ENCODE measurements at places on chromosomes 13 and 19.

DNA sequence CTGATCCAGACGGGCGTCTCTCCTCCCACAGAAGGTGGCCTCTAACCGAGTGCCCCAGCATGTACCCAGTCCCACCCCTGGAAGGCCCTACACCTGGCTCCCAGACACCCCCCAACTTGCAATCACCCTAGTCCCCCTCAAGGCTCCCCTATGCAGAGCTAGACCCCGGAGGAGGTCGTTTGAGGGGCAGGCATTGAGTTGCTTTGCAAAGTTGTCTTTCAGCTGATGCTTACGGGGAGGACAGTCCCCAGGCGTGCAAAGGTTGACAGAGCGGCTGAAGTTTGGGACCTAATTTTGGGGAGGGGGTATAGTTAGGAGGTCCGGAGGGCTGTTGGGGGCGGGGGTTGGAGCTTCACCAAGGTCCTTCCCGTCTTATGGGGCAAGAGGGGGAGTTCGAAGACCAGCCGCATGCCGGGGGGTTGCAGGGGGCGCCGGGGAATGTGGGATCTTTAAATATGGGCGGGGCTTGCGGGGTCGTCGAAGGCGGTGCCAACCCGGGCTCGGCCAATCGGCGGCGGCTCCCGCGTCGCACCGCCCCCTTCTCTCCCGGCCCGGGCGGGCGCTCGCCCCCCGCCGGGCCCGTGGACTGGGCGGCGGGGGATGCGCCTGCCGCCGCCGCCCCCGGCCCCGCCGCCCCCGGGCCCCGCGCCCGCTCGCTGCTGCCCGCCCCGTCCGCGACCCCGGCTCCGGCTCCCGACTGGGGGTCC is at the start of gene KCNN1:
Gene KCNN1, plus strand, starts transcription at position 558 of the 707 bp plus-strand sequence. CDS start 6,782 bp downstream, outside the sequence.
- no peak for DNase-seq

DNA sequence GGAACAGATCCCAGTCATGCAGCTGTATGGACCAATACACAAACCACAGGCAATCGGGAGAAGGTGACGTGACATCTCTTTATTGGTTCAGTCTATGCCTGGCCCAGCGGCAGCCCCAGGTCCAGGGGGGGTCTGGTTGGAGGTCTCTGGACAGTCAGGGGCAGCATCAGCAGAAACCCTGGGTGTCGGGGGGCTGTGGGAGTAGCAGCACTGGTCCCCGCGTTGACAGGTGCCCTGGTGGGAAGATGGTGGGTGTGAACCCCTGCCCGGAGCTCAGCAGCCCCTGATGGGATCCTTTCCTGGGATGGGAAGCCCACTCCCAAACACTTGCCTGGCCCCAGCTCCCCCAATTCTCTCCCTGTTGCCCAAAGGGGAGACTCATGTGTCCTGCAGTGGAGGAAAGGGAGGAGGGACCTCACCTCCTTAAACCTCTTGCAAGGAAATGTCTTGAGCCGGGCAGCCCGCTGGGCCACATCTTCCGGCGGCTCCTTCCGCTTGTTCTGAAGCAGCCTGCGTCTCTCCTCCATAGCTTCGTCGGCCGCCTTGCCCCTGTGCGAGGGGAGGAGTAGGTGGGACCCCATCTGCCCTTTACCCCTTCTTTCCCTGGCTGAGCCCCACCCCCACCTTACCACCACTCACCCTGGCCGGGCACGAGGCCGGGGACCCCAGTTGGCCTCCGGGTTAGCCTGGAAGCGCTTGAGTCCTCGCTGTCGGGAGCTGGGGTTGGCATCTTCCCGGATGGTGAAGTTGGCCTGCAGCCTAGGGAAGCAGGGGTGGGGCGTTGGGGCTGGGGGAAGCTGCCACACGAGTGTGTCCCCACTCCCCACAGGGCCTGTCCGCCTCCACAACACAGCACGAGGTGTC is 2.4 kb upstream of the LYL1 start:
- DNase-seq, result no peak

DNA sequence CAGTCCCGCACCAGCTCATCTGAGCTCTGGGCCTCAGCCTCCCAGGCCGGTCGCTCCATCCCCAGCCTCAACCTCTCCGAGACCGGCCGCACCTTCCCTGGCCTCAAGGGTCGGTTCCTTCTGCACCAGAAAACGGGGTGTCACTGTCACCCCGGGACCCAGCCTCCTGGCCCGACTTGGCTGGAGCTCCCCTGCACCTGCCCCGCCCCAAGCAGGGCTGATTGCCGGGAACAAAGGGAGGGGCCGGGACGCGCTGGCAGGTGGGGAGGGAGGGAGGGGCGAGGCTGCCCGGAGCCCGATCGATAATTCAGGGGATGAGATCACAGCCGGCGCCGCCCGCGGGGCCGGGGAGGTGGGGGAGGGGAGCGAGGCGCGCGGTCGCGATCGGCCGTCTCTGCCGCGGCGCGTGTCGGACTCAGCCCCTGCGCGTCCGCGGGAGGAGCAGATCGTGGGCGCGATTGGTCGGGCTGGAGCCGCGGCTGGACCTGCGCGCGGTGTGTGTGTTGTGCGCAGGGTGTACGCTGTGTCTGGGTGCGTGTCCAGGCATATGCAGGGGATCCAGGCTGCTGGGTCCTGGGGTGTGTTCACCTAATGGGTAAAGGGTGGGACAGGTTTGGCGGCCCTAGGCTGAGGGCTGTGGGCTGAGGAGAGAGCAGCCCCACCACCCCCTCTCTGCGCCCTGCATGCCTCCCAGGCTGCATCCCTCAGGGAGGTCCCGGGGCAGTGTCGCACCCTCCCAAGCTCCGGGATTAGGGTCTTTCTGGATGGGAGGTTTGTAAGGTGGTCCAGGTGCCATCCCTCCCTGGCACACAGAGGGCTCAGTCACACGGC is 1.1 kb upstream of the SHC2 start:
- no peak for DNase-seq

DNA sequence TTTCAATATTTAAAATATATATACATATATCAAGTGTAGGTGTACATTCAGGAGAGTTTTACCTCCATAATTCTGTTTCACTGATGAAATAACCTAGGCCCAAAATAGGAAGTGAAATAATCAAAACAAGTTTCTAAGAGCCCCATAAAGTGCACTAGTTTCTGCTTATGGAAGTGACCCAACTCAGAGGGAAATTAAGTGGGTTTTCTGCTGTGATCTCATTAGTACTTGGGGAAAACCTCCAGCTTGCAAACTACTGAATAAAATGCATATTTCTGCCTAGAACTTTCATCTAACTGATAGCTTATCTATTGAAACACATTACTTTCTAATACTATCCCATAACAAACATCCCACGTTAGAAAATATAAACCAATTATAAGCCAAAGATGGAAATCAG is 45.4 kb upstream of the MIR17HG start:
- no peak for DNase-seq

DNA sequence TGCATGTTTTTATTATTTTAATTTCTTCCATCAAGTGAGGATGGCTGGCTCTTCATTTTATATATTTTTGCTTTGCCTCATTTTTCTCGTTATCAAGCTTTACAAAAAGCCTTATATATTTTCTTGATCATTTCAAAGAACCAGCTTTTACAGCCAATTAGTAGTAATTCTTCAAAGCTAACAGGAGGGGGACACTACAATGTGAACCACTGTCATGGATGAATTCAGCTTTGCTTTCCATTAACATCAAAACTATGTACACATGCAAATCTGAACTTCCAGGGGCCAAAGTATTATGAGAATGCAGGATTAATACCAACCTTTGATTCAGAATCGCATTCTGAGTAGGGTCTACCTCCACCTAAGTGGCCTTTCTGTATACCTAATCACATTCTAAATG is 11.1 kb downstream of the UQCRFS1 start:
- no peak for DNase-seq

DNA sequence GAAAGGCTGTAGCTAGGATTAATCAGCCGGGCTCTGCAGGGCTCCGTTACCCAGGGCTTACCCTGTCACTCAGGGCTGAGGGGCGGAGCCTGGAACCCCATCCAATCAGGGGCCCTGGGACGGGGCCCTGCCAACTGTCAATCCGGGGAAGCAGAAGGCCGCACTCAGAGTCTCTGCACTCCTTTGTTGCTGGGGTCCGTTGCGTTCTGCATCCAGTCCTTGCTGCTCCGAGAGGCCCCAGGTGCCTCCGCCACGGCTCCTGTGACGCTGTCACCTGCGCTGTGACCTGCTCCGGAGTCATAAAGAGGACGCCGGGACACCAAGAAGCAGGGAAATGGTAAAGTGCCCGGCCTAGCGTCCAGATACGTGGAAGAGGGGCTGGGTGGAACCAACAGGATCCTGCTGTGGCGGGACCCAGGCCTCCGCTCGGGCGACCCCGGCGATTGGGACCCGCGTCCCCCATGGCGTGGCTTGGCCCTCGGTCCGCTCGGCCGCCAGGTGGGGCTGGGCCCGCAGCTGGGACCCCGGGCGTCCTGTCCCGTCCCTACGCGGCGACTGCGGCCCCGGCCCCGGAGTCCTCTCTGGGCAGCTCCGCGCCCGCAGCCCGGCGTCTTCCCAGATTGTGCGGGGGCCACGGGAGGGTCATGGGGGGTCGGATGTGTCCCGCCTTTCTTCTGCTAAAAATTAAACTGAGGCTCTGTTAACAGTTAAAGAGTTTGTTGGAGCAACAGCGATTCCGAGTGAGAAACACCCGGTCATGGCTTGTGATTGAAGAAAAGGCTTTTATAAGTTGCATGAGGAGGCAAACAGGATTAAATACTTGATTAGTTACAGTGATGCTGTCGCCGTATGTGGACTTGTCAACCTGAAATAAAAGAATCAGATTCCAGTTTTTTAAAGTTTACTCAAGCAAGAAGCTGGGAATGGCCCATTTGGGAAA is at the start of gene ZNF491:
Gene ZNF491, plus strand, starts transcription at position 133 of the 940 bp plus-strand sequence. CDS start 7,431 bp downstream, outside the sequence.
- DNase-seq, result peak; percentile 86

GRCh38 chr19:15550929-15551292 is 42.6 kb downstream of the CYP4F22 start:
- no peak for DNase-seq

GRCh38 chr19:54608792-54609191 is 15.4 kb downstream of the LILRA1 start:
- no peak for DNase-seq

- peak; percentile 69 for DNase-seq
Observed at GRCh38 chr19:18496167-18496979, 25.5 kb downstream of the ELL start.

GRCh38 chr19:9792206-9793070 is 23.9 kb upstream of the ZNF846 start:
- DNase-seq, result peak; percentile 88

- peak; percentile 91 for DNase-seq
Observed at GRCh38 chr19:36573020-36573894, at the start of gene ZNF529. TSS of gene ZNF529 (minus strand) at chr19:36573292. CDS start at chr19:36572346, 946 bp downstream.

DNA sequence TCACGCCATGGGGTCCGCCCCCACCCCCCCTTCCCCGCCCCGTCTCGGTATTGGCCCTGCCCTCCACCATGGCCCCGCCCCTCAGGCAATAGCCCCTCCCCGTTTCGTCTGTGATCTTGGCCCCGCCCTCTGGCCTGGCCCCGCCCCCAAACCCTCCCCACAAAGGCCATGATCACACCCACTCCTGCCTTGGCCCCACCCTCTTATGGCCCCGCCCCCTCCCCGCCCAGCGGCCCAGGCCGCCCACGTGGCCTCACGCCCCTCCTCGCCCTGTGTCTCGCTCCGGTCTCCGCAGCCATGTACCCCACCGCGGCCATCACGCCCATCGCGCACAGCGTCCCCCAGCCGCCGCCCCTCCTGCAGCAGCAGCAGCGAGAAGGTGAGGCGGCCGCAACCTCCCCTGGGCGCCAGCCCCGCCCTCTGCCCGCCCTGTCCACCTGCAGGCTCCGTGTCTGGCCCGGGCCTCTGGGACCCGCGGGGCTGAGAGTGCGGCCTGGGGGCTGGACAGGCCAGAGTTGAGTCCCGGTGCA is 61.3 kb downstream of the CELF5 start:
- no peak for DNase-seq

DNA sequence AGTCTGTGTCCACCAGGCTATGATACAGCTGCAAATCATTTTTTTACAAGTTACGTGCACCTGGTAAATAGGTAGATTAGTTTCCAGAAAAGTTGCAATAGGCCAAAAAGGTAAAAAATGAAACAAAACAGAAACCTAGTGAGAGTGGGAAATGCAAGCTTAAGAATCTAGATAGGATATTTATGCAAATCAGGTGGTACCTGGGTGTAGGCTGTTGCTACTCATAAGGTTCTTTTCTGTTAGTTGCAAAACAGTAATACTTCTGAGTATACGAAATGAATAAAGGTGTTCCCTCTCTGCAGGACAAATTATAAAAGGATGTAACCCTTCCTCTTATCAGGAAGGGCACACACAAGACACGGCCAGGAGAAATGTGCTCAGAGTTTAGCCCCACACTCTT is 97.9 kb downstream of the UGGT2 start:
- DNase-seq, result no peak

DNA sequence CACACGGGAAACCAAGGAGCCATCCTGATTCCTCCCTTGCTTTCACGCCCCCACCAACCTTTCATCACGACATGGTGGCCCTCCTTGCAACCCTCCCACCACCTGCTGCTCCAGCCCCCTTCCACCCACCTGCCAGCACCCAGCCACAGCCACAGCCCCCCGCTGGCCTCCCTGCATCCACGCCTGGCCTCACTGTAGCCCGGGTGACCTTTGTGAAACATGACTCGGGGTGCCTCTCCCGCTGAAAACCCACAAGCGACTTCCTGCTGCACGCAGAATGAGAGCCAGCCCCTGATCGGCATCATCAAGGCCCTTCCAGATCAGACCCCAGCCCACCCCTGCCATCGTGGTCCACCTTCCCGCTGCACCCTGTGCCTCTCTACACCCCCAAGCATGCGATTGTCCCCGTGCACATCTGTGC is 14.9 kb downstream of the POP4 start:
- DNase-seq, result no peak

GRCh38 chr19:29665215-29665825 is at the start of gene PLEKHF1:
TSS of gene PLEKHF1 (plus strand) at chr19:29665461. CDS start at chr19:29673840, 8,379 bp downstream.
- DNase-seq, result peak; percentile 82

- DNase-seq, result peak; percentile 46
Observed at GRCh38 chr13:26941345-26942174, 181.0 kb upstream of the GPR12 start.

GRCh38 chr13:38686577-38687245 is at the start of gene FREM2:
TSS of gene FREM2 (plus strand) at chr13:38687077. CDS start at chr13:38687345, 268 bp downstream.
- no peak for DNase-seq

GRCh38 chr19:15871570-15871969 is 26.3 kb downstream of the CYP4F2 start:
- DNase-seq, result no peak

GRCh38 chr13:23411706-23412105 is 21.8 kb downstream of the SACS start:
- DNase-seq, result no peak

- peak; percentile 13 for DNase-seq
Observed at GRCh38 chr13:20356444-20356843, 124.3 kb upstream of the GJB6 start.
